Cardiac septum (tissue), 1 donor: ENCODE measurements at places on chromosomes 1 and 21.
A peak's percentile ranks its signal among the peaks of the same experiment; 100 is the strongest.

DNA sequence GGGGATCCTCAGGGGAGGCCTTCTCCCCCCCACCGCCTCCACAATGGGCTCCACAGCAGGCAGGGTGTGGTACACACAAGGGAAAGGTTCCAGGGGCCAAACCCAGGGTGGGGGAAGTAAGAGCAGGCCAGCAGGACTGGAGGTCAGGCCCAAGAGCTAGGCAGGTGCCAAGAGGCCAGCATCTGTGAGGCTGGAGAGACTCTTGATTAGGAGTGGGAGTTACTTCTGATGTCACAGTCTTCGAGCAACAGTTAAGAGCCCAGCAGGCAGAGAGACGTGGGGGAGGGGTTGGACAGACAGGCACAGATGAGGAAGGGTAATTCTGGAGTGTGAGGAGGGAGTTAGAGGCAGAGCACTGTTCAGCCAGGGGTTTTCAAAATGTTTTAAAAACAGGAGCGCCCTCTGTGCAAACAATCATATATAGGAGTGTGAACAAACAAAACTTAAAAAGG lies 55.8 kb downstream of the SLC9A1 start:
- DNase-seq, result no peak

GRCh38 chr1:177897998-177898654 lies 71.7 kb downstream of the SEC16B start:
- no peak for DNase-seq

DNA sequence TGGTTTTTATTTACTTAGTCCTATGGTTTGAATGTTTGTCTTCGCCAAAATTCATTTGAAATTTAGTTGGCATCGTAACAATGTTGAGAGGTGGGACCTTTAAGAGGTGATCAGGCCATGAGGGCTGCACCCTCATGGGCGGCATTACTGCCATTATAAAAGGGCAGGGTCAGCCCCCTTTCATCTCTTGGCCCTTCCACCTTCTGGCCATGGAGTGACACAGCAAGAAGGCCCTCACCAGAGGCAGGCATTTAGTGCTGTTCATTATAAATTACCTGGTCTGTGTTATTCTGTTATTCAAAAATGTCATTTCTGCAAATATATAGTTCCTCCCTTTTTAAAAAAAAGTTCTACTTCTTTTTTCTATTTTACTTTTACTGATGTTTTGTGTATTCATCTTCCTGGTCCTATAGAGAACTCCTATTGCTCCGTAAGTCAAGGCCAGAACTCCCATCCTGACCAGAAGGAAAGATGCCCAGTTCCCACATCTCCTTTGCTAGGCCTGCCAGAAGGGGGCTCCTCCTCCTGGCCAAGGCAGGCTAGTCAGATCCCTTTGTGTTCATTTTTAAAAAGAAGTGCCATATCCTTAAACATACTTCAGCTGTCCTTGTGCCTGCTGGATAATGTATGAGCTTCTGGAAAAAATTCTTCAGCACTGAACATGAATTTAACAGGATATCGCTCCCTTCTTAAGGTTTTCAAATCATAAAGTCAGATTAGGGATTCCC lies 10.0 kb upstream of the LBR start:
- no peak for DNase-seq

DNA sequence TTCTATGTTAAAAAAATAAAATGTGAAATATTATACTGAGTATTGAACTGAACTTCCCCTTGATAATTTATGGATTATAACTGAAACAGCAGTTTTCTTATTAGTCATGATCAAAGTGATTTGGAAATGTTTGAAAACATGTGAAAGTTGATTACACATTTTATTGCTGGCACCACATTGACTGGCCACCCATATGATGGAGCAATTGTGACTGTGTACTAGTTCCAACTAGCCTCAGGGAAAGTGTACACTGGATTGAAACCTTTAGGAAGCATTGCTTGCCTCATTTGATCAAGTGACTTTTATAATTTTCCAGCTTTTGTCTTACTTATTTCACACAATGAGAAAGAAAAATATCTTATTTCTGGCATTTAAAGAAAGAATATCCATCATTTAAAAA lies 128.0 kb upstream of the ADGRL2 start:
- no peak for DNase-seq

DNA sequence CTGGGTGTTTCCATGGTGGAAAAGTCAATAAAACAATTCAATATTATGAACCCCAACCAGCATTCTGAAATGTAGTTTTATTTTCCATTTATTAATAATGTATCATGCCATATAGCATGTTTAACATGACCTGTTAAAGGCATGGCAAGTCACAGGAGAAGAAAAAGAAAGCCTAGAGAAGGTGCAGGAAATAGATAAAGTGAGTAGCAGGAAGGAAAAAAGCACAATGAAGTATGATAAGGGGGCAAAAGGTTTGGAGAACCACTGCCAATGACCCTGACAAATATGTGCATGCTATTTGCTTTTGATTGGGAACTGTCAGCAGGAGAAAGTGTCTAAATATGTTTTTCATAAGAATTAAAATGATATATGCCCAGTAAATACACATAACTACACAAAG lies 85.6 kb downstream of the HMCN1 start:
- no peak for DNase-seq

GRCh38 chr1:9100471-9101043 lies 28.3 kb downstream of the GPR157 start:
- peak; percentile 47 for DNase-seq

- DNase-seq, result no peak
Measured at GRCh38 chr1:208135354-208135753, 108.8 kb downstream of the PLXNA2 start.

DNA sequence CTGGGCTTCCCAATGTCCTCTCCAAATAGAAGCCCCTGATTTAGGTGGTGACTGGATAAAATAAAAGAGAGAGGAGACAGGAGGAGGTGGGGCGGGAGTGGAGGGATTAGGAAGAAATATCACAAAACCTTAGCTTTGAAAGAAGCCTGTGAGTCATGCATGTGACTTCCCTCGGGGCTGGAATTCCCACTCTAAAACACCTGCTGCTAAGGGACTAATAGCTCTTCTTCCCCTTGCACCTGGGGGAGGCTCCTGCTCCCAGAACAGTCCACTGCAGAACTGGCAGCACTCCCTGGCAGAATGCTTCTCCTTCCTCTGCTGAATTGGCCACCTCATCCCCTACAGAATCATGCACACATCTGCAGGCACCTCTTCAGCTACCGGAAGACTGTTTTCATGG lies 207.2 kb downstream of the ATG4C start:
- DNase-seq, result no peak

DNA sequence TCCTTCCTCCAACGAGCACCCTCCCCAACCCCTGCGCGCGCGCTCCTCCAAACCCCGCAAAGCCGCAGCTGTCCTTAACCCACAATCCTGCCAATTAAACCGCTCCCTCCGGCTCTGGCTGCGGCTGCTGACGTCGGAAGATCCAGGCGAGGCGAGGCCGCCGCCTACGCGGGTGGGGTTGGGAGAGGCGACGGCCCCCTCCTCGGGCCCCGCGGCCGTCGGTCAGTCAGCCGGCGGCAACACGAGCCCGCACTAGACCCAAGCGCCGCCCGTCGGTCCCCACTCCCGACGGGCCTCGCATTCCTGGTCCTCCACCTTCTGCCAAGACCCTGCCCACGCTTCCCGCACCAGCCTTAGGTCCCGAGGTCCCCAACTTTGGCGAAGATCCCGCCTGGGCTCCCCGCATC lies 75.4 kb downstream of the VWA5B1 start:
- DNase-seq, result no peak

DNA sequence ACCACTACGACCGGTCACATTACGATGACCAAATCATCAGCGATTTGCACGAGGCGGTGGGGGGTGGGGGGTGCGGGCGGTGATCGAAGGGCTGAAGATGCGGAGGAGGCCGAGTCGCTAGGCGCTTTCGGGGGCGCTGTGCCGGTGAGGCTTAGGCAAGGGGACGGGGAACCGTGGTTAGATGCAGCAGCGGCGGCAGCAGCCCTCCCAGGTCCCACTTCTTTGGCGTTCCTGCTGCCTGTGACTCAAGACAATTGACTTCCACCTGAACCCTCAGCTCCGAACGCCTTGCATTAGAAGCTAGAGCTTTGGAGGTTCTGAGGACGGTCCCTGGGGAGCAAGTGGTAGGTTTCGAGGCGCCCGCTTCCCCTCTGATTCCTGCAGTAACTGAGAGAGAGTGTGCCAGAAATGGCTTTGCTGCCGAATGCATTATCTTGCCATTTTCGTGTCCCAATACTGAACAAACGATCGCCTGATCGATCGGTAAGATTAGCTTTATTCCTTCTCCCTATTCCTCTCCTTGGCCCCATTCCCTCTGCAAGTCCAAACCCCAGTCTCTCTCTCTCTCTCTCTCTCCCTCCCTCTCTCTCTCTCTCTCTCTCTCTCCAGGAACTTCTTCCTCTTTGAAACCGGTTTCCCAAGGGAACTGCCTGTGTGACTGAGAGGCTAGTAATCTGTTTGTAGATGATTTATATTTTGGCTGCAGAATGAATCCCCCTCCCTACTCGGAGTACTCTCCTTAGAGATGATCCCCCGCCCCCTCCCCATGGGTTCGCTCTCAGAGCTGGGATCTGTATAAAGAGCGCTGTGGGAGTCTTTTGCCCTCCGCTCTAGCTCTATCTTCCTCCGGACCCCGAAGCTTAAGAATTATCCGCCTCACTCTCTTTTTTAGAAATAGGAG lies 735 bp upstream of the BRINP3 start:
- no peak for DNase-seq

DNA sequence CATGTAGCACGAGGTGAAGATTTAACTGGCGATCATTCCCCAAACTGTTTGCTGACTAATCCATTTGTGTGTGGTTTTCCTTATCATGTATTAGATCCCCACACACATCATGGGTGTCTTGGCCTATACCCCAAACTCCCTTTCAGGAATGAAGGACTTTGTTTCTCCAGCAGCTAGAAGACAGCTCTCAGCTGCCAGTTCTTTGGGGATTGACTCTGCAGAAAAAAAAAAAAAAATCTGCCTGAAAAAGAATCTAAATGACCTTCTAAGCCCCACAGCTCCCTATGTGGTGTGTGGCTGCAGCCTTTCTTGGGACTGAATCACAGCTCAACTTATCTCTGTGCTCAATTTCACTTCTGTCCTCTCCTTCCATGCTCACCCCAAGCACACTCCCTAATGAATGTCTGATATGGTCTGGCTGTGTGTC lies 256.3 kb upstream of the DUSP10 start:
- DNase-seq, result no peak

GRCh38 chr1:208141610-208142192 lies 102.5 kb downstream of the PLXNA2 start:
- no peak for DNase-seq

GRCh38 chr1:163131981-163132380 lies 62.8 kb downstream of the RGS4 start:
- no peak for DNase-seq

DNA sequence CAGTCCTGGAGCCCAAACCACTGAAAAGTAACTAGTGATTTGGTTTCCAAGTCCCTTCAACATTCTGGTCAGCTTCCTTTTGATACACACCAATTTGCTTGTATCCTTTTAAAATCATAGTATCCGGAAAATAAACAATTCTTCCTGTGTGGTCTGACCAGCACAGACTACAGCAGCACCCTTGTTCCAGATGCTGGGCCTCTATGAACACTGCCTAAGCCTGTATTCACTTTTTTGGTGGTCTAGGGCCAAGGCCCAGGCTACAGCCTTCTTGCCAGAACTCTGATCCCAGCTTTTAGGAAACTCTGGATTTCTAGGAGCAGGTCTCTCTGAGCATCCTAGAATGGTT lies 801 bp upstream of the DDAH1 start:
- no peak for DNase-seq
